ENCODE measurements at places on chromosomes 1 and 21.
A peak's percentile ranks its signal among the peaks of the same experiment; 100 is the strongest.

DNA sequence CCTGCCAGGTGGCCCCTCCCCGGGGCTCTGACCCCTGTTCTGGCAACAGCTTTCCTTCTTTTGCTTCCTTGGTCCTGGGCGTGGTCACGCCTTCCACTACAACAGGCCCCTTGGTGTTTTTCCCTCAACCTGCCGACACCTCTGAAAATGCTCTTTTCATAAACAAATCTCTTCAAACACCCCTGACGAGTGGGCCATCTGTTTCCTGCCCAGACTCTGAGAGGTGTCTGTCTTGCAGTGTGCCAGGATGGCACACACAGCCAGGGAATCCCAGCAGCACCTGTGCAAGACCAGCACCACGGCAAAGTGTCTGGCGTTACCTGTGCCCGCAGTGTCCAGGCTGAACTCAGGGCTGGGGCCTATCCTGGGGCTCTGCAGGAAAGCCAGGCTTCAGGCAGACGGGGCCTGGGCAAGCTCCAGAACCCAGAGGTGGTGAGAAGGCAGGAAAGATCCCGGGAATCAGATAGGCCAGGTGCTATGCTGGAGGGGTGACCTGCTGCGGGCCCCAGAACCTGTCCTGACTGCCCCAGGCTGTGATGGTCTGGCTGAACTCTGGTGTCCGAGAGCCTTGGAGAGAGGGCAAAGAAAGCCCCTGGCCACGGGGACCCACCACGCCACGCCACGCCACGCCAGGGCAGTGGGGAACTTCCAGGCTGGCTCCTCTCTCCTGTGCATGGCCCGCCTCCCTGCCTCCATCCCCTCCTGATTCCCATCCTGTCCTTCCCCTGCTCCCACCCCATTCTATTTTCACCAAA is 88.9 kb downstream of the SIK1 start:
- no peak for DNase-seq

DNA sequence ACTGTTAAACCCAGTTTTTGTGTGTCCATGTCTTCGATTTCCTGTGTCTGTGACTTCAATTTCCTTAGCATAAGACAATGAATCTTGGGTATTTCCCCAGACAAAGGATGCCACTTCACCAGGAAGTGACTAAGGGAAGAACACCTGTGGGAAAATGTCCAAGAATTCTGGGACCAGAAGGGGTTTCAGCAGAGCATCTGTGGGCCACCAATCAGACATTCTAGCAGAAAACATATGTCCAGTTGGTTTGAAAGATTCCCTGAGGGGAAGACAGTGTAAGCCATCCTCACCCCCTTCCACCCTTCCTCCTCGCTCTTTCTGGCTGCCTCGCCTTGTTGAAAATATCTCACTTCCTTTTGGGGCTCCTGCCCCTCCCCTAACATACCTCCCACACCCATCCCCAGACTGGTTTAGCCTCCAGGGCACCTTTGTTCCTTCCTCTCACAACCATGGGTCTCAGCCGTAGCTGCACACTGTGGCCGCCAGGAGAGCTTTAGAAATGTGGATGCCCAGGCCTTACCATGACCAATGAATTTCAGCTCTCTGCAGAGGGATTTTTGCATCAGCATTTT is 25.5 kb upstream of the IFNAR1 start:
- DNase-seq: no peak

DNA sequence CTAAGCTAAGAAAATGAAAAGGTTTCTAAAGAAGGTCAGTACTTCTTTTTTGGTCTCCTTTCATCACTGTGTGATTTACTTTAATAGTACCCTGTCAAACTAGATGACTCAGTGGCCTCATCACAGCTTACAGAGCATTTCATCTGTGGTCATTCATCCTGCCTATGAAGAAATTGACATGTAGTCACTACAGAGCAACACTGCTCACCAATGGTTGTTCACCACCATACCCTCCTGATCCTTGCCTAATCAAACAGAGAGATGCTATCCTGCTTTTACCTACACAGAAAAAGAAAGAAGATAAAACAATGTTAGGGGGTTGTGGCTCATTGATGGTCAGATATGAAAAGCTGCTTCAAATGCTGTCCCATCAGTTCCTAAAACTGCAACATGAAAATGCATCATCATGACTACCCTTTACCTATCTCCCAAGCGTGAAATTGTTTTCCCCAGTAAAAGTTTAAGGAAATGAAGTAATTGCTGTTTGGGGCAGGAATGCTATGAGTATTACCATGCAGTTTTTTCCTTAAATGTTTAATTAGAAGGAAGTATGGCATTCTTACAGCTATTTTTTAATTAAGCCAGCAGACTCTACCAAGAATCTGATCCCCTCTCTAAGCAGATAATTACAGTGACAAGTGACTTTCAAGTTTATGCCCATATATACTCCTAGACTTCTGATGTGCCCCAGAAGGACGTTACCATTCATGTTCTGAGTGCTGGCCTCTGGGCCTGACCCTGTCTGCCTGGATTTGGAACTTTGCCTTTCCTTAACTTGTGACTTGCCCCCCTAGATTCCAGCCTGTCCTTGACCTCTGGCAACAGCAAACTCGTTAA is 46.1 kb upstream of the FBXO28 start:
- DNase-seq: peak; percentile 21

- no peak for DNase-seq
Observed at GRCh38 chr1:97254731-97255463, 533.3 kb downstream of the PTBP2 start.

DNA sequence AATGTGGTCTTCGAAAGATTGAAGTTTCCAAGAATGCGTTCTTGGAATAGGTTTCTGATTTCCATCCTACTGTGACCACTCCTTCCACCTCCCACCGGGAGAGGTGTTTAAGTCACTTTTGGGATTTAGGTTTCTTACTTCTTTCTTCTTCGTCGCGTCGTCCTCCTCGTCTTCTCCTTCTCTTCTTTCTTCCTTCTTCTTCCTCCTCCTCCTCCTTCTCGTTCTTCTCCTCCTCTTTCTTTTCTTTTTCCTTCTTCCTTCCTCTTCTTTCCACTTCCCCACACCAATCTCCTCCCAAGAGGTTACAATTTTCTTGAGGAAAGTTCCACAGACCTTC is 2.1 kb downstream of the CACHD1 start:
- no peak for DNase-seq

- DNase-seq: no peak
Observed at GRCh38 chr21:29343519-29343918, 44.8 kb downstream of the BACH1 start.

DNA sequence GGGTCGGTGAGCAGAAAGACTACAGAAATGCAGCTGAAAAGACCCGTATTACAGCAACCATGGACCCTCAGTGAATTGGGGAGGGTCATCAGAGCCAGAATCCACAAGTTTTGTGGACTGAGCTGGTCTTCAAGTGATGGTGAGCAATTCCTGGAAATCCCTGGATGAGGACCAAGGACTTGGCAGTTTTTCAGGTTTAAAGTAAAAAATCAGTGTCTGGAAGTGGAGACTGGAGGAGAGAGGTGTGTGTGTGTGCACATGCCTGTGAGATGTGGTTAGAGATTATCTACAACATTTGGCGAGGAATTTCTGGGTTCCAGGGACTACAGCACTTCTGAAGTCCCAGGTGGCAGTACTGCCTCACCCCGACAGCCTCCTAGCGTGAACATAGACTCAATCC is 56.4 kb downstream of the KIRREL1 start:
- DNase-seq: no peak

GRCh38 chr1:242554577-242554976 is 30.1 kb upstream of the PLD5 start:
- no peak for DNase-seq

Measured in fibroblast of gingiva (primary cell).